ENCODE measurements at places on chromosomes 2 and 18.

- no peak for DNase-seq
Measured at GRCh38 chr2:102294802-102295489, 16.4 kb upstream of the IL1RL1 start.

GRCh38 chr2:186544255-186544675 is 45.6 kb upstream of the ITGAV start:
- peak; percentile 72 for DNase-seq

GRCh38 chr2:154591294-154591820 is 107.1 kb upstream of the KCNJ3 start:
- DNase-seq, result no peak

- no peak for DNase-seq
Measured at GRCh38 chr18:40110455-40110854, 1844.6 kb upstream of the PIK3C3 start.

DNA sequence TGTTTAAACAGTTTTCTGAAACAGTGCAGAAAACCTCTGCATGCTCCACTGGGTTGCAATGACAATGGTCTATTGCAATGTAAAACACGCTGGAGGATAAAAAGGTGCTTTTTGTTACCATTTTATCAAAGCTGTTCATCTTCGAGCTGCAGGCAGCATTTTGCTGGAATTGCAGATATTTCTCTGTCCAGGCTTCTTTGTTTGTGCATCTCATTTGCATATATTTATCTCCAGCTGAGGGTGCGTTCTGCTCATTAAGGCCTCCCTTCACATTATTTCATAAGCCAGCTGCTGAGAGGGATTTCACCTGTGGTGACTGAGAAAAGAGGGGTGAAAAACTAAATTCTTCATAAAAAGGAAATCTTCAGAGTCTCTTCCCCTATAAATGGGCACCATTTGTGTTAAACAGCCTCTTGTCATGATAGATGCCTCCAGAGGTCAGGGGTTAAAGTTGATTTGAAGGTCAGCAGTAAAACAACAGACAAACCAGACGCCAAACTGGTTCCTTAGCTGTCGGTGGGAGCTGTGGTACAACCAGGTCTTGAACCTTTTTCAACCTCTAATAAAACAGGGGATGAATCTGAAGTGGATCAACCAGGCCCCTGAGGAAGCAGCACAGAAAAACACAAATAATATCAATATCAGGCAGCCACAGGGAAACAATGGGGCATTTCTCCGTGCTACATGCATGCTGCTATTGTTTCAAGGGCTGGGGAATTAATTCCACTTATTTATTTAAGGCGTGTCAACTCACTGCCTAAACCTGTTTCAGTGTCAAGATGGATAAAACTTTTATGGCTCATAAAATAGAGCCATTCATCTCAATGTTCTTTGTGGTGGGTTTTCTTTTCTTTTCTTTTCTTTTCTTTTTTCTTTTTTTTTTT is 265.1 kb downstream of the MEIS1 start:
- DNase-seq, result peak; percentile 50
